ENCODE measurements at places on chromosomes 11 and 22. TPM values are rescaled to one million over a fixed set of nuclear protein-coding genes. Genes with fewer than 3 reads are reported as not detected.

DNA sequence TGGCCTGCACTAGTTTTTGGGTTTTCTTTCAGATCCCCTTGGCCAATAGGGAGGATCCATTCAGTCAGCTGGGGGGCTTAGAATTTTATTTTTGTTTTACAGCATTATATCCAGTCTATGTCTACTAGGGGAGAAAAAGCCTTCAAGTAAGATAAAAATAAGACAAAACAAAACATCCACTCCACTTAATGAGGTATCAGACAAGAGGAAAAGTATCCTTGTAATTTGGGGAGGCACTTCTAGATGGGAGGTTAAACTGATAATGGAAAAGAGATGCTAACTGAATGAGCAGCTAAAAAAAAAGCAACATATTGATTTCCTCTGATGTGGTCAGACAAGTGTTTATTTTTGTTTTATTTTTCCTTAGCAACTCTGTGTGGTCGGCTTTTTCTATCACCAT, 278.0 kb upstream of the ANO3 start:
- no peaks in the 10 kb centered on the region for H3K36me3 ChIP-seq
- H3K4me1 ChIP-seq: no peaks in the 10 kb centered on the region
- no peak overlapping the region for H3K27ac ChIP-seq
- H3K27me3 ChIP-seq: no peaks in the 10 kb centered on the region
- no peak overlapping the region for H3K4me3 ChIP-seq

DNA sequence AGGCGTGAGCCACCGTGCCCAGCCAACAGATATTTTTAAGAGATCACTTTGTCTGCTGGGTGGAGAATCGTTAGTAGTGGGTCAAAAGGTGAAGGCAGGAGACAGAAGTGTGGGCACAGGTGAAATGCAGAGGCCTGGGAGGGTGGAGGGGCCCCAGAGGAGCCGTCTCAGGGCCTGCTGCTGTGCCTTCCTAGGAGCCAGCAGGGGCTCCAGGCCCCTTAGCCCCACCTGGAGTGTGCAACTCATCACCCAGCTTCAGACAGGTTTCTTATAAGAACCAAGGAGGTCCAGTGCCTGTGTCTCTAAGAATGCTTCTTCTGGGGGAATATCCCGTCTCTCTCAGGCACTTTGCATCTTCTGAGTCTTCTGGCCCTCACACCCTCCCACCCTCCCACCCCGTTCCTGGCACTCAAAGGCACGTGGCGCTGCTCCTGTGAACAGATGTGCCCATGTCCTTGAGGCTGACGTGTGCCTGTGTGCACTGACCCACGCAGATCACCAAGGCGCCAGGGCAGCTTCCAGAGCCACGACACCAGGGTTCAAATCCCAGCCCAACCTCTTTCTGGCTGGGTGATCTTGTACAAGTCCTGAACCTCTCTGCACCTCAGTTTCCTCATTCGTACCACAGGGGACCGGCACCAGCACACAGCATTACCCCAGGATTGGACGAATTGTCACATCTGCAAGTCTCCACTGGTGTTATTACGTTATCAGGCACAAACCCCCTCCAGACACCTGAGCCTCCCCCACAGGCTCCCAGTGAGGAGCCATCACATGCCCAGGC, 3.4 kb downstream of the ARSA start:
- peaks cover 4% of the 10 kb centered on the region for H3K27me3 ChIP-seq
- peaks cover 10% of the 10 kb centered on the region for H3K4me1 ChIP-seq
- peaks cover 2% of the 10 kb centered on the region for H3K36me3 ChIP-seq
- H3K27ac ChIP-seq: no peak overlapping the region
- DNase-seq: no peak

DNA sequence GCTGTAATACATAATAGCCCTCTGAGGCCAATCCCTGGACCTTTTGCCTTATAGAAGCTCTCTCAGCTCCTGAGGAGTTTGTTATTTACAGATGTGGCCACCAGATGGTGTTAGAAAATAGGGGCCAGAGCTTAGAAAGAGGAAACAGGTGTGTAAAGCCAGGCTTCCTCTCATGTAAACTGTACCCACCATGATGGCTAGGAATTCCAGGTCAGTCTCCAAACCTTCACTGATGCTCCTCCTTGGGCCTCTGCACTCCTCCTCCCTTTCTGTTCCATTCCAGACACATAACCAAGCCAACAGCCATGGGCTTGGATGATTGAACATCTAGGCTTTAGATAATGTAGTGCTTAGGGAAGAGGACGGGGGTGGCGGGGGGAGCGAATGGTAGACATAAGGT, 39.7 kb downstream of the USP35 start:
- no peak overlapping the region for H3K27ac ChIP-seq
- H3K27me3 ChIP-seq: no peaks in the 10 kb centered on the region
- no peak overlapping the region for H3K4me3 ChIP-seq
- H3K4me1 ChIP-seq: no peaks in the 10 kb centered on the region

GRCh38 chr11:125123947-125124617, 12.7 kb upstream of the TMEM218 start:
- no peak overlapping the region for H3K4me3 ChIP-seq
- no peak overlapping the region for H3K27ac ChIP-seq
- peaks cover 4% of the 10 kb centered on the region for H3K4me1 ChIP-seq
- no peaks in the 10 kb centered on the region for H3K27me3 ChIP-seq

- H3K36me3 ChIP-seq: peaks cover 13% of the 10 kb centered on the region
- peaks cover 8% of the 10 kb centered on the region for H3K4me1 ChIP-seq
- H3K27me3 ChIP-seq: no peaks in the 10 kb centered on the region
- H3K27ac ChIP-seq: no peak overlapping the region
Observed at GRCh38 chr22:24414984-24415945, 12.1 kb upstream of the ADORA2A start.

DNA sequence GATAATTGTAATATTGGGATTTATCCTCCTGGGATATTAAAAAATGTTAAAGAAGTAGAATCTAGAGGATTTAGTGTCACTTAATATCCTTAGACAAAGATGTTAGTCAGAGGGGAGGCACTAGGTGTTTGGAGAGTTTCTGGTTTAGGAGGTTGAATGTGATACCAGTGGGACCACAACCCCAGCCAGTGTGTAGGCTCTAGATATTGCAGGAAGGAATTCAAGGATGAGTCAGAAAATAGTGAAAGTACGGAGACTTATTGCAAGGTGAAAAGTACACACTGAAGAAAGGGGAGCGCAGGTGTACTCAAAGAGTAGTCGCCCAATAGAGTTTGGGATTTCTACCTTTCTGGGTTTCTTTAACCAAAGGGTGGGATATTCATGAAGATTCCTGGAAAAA, 5.7 kb upstream of the TMEM41B start:
- peaks cover 2% of the 10 kb centered on the region for H3K4me1 ChIP-seq
- no peak overlapping the region for H3K27ac ChIP-seq
- H3K4me3 ChIP-seq: no peak overlapping the region
- no peaks in the 10 kb centered on the region for H3K36me3 ChIP-seq
- H3K27me3 ChIP-seq: no peaks in the 10 kb centered on the region
- no peak for DNase-seq

- DNase-seq: peak; percentile 49
- H3K36me3 ChIP-seq: peaks cover 2% of the 10 kb centered on the region
- H3K27me3 ChIP-seq: no peaks in the 10 kb centered on the region
Observed at GRCh38 chr11:34065505-34066203, 14.1 kb downstream of the CAPRIN1 start.

Gene CDC45
- 1.0 TPM for total RNA-seq

Gene OR8G1
- not detected for total RNA-seq

Gene MPPED1
- total RNA-seq: not detected

DNA sequence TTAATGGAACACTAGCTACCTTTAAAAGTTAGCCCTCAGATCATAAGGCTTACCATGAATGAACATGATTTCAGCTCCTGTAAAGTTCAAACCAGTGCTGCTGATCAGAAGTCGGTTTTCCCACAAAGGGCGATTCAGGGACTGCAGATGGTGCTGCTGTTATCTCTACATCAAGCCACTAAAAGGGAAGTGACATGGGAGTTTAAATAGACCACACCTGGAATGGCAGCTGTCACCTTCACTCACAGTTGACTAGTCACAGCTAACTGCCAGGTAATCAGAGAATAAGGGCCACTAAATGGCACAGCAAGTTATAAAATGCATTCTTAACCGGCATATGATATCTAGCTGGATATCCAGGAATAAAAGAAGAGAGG, 581.1 kb upstream of the ARHGAP42 start:
- no peaks in the 10 kb centered on the region for H3K36me3 ChIP-seq
- no peaks in the 10 kb centered on the region for H3K4me1 ChIP-seq
- no peak for DNase-seq
- no peak overlapping the region for H3K4me3 ChIP-seq

Gene ENTHD1
- not detected for total RNA-seq

Gene NXPE1
- total RNA-seq: not detected

Gene DEUP1
- total RNA-seq: under 0.01 TPM

DNA sequence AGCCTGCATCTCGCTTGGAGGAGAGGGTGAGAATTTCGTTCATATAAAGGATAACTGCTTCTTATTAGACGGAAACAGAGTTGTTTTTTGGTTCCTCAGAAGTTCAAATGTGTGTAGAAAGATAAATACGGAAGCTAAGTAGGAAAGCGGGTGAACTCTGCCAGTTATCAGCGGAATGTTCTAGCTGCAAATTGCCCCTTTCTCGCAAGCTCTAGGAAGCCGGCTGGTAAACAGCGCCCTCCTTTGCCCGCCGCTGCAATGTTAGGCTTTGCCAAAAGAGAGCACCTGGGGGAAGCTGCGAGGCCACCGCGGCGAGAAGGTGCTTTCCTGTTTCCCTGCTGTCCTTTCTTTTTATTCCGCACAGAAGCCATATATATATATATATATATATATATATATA, 67.0 kb downstream of the IGLL5 start:
- H3K4me1 ChIP-seq: no peaks in the 10 kb centered on the region
- H3K27me3 ChIP-seq: peaks cover 5% of the 10 kb centered on the region
- H3K27ac ChIP-seq: no peak overlapping the region
- H3K36me3 ChIP-seq: no peaks in the 10 kb centered on the region
- no peak overlapping the region for H3K4me3 ChIP-seq

GRCh38 chr11:87889126-87889525, 286.1 kb downstream of the RAB38 start:
- DNase-seq: no peak
- H3K27me3 ChIP-seq: no peaks in the 10 kb centered on the region
- H3K4me3 ChIP-seq: no peak overlapping the region
- H3K27ac ChIP-seq: no peak overlapping the region
- no peaks in the 10 kb centered on the region for H3K4me1 ChIP-seq

Gene HBG1
- not detected for total RNA-seq

GRCh38 chr22:25630447-25630846, 66.0 kb downstream of the GRK3 start:
- no peaks in the 10 kb centered on the region for H3K27me3 ChIP-seq
- no peaks in the 10 kb centered on the region for H3K36me3 ChIP-seq
- peak; percentile 70 for DNase-seq
- no peak overlapping the region for H3K27ac ChIP-seq

DNA sequence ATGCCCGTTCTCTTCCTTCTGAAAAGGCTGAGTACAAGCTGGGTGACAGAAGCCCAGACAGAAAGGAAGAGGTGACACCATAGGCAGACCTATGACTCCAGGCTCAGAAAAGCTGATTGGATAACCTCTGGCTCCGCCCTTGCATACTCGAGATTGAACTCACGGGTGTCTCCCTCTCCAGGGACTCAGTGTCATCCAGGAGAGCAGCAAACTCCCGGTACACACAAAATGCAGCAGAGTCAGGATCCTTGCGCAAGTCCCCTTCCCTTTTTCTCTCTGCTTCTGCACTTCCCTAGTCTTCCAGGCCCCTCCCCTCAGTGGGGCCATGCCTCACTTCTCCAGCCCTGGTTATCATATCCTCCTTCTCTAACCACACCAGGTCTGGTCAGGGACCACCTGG, 9.8 kb downstream of the SCN4B start:
- peaks cover 6% of the 10 kb centered on the region for H3K27me3 ChIP-seq
- no peak for DNase-seq
- no peaks in the 10 kb centered on the region for H3K4me1 ChIP-seq

GRCh38 chr11:89447845-89448244, 43.3 kb downstream of the NOX4 start:
- H3K36me3 ChIP-seq: no peaks in the 10 kb centered on the region
- no peaks in the 10 kb centered on the region for H3K4me1 ChIP-seq
- H3K27me3 ChIP-seq: no peaks in the 10 kb centered on the region
- no peak for DNase-seq
